ENCODE measurements at places on chromosomes 1 and 21. TPM values are rescaled to one million over a fixed set of nuclear protein-coding genes. Genes with fewer than 3 reads are reported as not detected.

The IL23R gene
- not detected for total RNA-seq

The GUCA2A gene
- total RNA-seq: not detected

DNA sequence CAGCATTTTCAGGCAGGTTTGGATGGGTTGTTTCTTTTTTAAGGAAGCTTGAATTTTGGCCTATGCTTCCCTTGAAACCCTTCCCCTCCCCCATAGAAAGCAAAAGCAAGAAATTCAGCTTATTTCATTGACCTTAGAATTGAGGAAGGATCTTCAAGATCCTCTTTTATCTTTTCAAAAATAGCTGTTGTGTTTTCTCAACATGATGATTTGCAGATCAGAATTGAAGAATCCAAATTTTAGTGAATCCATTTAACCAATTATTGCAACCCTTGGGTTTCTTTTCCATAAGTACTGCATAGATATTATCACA is 73.7 kb downstream of the LRRC8C start:
- no peak overlapping the region for H3K27ac ChIP-seq
- H3K4me3 ChIP-seq: no peak overlapping the region
- H3K4me1 ChIP-seq: no peaks in the 10 kb centered on the region
- H3K36me3 ChIP-seq: no peaks in the 10 kb centered on the region
- no peak for DNase-seq

GRCh38 chr1:233635765-233636502 is 22.0 kb downstream of the KCNK1 start:
- no peaks in the 10 kb centered on the region for H3K36me3 ChIP-seq
- no peak overlapping the region for H3K4me3 ChIP-seq
- no peak for DNase-seq

- no peak for DNase-seq
- H3K27ac ChIP-seq: no peak overlapping the region
- H3K27me3 ChIP-seq: no peaks in the 10 kb centered on the region
- H3K4me1 ChIP-seq: peaks cover 14% of the 10 kb centered on the region
These were observed 20.1 kb downstream of the ANKRD13C start for GRCh38 chr1:70334436-70334835.

- H3K36me3 ChIP-seq: no peaks in the 10 kb centered on the region
- no peak for DNase-seq
- H3K4me3 ChIP-seq: no peak overlapping the region
- no peaks in the 10 kb centered on the region for H3K4me1 ChIP-seq
- no peak overlapping the region for H3K27ac ChIP-seq
These were observed 172.2 kb downstream of the TBX15 start for GRCh38 chr1:118815909-118816308.

Measured in body of pancreas (tissue), 4 donors.